ENCODE measurements at places on chromosomes 3 and 15.

- DNase-seq = no peak
Observed at GRCh38 chr3:127105587-127105986, 87.3 kb upstream of the PRR23E start.

GRCh38 chr15:90650117-90650955 lies 66.8 kb upstream of the BLM start:
- DNase-seq = no peak

DNA sequence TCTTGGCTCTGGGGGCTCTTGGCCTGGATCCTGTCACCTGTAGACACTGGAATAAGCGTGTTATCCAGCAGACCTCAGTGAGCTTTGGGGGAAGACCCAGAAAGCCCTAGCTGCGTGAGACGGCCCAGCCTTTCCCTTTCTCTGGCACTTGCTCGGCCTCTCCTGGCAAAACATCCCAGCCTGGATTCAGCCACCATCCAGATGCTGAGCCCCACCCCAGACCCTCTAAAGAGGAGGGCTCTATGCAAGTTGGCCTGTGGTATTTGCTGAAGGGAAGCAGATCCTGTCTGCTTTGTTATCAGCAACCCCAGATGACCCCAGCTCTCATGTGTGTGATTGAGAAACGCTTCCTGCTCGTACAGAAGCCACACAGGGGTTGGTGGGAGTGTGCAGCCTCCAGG lies 267.2 kb downstream of the FAM43A start:
- DNase-seq = no peak

- DNase-seq = no peak
Observed at GRCh38 chr3:148075771-148076716, 621.7 kb upstream of the AGTR1 start.

DNA sequence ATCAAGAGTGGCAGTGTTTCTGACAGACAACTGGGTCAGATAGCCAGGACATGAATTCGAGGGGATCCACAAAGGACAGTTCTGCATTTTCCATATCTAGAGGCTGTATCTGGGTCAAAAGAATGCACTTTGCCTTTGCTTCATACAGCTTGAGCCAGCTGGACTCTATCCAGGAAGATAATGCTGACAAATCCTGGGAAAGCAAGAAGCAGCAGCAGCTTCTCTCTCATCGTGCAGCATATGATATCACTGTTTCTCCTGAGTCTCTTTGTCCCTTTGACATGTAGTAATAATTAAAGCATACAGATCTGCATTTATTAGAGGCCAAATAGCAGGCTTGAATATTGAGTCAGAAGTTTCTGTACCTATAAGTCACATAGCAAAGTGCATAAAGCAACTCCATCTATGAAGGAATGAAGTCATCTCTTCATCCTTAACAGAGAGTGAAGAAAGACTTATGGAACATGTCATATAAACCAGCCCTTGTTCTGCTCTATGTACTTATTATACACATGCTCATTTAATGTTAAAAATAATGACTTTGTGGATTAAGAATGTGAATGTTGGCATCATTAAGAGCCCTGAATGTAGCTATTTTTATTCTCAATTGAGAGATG lies 236.8 kb upstream of the GBE1 start:
- no peak for DNase-seq

DNA sequence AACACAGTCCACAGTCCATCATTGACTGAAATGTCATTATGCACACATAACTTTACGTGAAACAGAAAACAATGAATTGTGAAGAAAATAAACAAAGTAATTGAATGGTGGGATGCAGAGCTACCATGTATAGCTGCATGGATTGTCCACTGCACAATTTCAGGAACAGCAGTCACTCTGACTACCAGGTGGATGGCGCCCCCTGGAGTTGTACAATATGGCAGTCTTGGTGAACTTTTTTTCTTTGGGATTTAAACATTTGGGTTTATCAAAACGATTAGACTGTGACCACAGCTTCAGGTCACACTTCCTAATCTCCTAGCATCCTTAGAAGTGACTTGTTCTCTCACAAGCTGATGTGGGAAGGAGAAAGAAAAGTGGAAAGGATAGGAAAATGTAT lies 48.9 kb upstream of the TCF12 start:
- no peak for DNase-seq
